Testis (tissue), 5 donors: ENCODE measurements at places on chromosomes 13 and 19. TPM values are rescaled to one million over a fixed set of nuclear protein-coding genes. Genes with fewer than 3 reads are reported as not detected.

GRCh38 chr13:102658660-102659059 is 36.2 kb downstream of the METTL21C start:
- DNase-seq: no peak

- DNase-seq: no peak
Measured at GRCh38 chr13:87356314-87356713, 314.9 kb upstream of the SLITRK5 start.

DNA sequence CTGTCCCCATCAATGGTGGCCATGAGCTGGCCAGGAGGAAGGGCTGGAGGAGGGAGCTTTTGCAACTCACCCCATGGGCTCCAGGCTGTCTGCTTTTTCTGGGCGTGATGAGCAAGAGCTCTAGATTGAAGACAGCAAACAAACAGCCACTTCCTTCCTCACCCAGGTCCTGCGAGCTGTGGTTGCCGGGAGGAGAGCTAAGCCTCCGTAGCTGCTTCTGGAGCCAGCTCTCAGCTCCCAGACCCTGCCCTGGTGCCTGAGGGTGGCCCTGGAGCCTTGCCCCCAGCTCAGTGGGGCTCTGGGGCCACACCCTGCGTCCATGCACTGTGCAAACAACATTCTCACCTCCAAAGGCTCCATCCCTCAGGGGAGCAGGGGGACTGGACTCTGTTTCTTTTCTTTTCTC is 6.2 kb downstream of the MYO1F start:
- DNase-seq: peak; percentile 20

GRCh38 chr19:50455992-50456391 is 20.3 kb upstream of the EMC10 start:
- DNase-seq: no peak

DNA sequence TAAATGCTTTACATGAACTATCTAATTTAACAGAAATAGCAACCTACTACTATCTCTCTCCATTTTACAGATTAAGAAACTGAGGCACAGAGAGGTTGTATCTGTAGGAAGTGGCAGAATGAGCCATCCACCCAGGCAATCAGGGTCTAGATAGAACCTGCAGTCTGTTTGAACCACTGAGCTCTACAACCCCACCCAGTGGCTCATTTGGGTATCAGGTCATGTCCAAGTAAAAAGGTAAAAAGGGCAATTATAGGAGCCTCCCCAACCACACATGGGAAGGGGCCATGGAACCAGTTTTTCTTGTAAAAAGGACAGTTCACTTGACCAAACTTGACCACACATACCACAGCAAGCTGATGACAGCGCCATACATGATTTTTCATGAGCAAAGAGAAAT is 92.9 kb upstream of the SGCG start:
- peak; percentile 58 for DNase-seq

GRCh38 chr19:15815306-15815705 is at the start of gene OR10H1:
Gene OR10H1 (minus strand): TSS chr19:15815664. CDS start chr19:15808037, 7,627 bp downstream.
- DNase-seq: no peak

GRCh38 chr13:99663185-99663825 is 162.0 kb downstream of the TM9SF2 start:
- no peak for DNase-seq

DNA sequence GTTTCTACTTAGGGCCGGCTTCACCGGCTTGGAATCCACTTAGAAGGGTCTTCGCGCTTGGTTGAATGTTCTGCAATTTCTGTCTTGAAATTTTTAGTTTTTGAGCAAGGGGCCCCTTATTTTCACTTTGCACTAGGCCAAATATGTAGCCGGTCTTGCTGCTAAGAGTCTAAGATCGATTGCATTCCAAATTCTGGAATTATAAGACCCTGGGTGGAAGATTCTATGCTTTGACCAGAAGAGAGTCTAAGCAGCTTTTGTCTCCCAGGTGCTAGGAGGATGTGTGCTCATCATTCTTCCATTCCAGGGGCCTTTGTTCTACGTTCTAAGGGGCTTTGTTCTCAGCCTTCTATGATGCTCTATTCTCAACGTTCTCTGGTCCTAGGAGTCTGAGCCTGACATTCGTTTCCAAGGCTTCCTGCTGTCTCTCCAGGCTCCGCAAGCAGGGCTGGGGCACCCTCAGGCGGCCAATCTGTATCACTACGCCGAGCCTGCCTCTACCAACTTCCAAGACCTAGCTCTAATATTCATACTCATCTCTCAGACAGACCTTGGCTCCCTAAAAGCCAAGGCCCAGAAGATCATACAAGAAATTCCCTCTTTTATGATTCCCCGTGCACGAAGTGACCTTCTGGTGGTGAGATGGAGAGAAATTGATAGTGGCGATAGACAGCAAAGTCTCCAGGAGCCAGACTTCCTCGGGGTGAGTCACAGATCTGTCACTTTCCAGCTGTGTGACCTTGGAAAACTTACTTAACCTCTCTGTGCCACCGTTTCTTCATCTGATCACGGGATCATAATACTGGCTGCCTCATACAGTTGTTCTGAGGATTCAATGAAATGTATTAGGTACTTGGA is 982 bp upstream of the DACT3 start:
- DNase-seq: peak; percentile 92

DNA sequence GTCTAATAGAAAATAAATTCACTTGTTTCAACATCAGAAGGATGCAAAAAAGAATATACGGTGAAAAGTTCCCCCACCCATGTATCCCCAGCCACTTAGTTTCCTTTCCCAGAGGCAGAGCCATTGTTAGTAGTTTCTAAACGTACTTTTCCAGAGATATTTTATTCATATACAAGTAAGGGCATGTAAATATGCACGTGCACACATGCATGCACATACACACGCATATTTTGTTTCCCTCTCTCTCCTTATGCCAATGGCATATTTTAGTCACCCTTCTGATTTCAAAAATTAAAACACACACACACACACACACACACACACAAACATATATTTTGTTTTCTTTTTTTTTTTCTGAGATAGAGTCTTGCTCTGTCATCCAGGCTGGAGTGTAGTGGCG is 147.4 kb downstream of the PDS5B start:
- DNase-seq: no peak

GRCh38 chr19:8335343-8336071 is 7.6 kb downstream of the KANK3 start:
- DNase-seq: no peak

LMTK3 gene
- 0.62 TPM for total RNA-seq

CBARP gene
- total RNA-seq: 6.6 TPM

GPR183 gene
- 0.39 TPM for total RNA-seq

KIR3DL1 gene
- total RNA-seq: not detected

POU4F1 gene
- 1.3 TPM for total RNA-seq

CYP4F8 gene
- 0.71 TPM for total RNA-seq

LENG9 gene
- 5.8 TPM for total RNA-seq

ZNF649 gene
- 12.2 TPM for total RNA-seq
